Uterine smooth muscle cell (primary cell): ENCODE measurements at places on chromosomes 11 and 22. TPM values are rescaled to one million over a fixed set of nuclear protein-coding genes. Genes with fewer than 3 reads are reported as not detected.

The UCP3 gene
- total RNA-seq = 0.11 and 0.37 TPM in 2 replicates

The TUG1 gene
- total RNA-seq = 36.1 and 38.4 TPM in 2 replicates

The APIP gene
- 26.6 and 27.9 TPM in 2 replicates for total RNA-seq

The TRIM49 gene
- total RNA-seq = not detected in 2 replicates

The ANO3 gene
- total RNA-seq = 1.00 and 1.2 TPM in 2 replicates

The HPX gene
- 0.33 and 0.50 TPM in 2 replicates for total RNA-seq

The RIMBP3C gene
- 0.11 and 0.25 TPM in 2 replicates for total RNA-seq

The TNNI2 gene
- not detected in 2 replicates for total RNA-seq

The PHOX2A gene
- not detected in 2 replicates for total RNA-seq

The MAPK8IP2 gene
- 0.33 and 0.37 TPM in 2 replicates for total RNA-seq

The TEX54 gene
- total RNA-seq = not detected in 2 replicates

The ANO5 gene
- total RNA-seq = 0.44 and 0.75 TPM in 2 replicates

The OR2AT4 gene
- not detected in 2 replicates for total RNA-seq

The GRM5 gene
- total RNA-seq = under 0.01 and 0.11 TPM in 2 replicates

The CLMP gene
- total RNA-seq = 103 and 152 TPM in 2 replicates

The OR52A1 gene
- total RNA-seq = not detected in 2 replicates

The PRR33 gene
- total RNA-seq = not detected in 2 replicates
